ENCODE measurements at places on chromosomes 2 and 18.

GRCh38 chr18:28715206-28715605 is 538.3 kb upstream of the CDH2 start:
- no peak for DNase-seq

GRCh38 chr2:74498500-74499266 is 720 bp downstream of the LBX2 start:
- DNase-seq, result no peak

DNA sequence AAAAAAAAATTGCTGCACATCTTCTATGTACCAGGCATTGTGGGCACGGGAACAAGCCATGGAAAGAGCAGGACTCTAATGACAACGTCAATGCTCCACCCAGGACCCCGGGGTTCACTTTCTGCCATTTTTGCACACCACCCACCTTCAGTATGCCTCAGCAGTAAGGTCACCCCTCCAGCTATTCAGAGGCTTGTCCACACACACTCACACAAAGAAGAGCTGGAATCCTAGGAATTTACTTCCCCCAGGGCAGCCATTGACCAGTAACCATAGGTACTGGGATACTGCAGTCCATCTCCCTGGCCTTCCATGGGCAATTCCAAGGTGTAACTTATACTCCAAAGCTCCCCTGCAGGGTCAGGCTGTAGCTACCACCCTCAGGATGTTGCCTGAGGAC is 170.8 kb downstream of the SUCLG1 start:
- DNase-seq, result no peak

- DNase-seq, result no peak
Measured at GRCh38 chr18:12155996-12156395, 62.4 kb downstream of the ANKRD62 start.

DNA sequence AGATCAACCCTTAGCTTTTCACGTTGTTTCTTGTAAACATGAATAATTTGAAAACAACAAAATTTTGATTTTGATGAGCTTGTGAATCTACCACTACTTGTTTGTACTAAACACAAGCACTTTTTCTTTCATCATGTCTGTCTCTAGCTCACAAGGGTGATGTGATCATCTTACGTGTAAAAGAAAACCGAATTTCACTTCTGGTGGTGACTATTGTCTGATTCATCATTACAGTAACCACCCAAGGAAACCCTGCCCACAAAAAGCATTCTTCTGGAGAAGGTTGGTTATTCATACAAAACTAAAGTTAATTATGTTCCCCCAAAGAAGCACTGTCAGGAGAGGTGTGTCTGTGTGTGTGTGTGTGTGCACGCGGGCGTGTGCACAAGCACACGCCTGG is 285.4 kb downstream of the ZNF516 start:
- DNase-seq, result no peak

- DNase-seq, result peak; percentile 15
Measured at GRCh38 chr2:161586517-161587167, 37.6 kb upstream of the SLC4A10 start.

Measured in spinal cord (tissue), 10 donors.